ENCODE measurements at places on chromosomes 16 and 17.

- no peak for DNase-seq
These were observed 20.6 kb upstream of the CDH15 start for GRCh38 chr16:89150981-89151380.

- peak; percentile 62 for DNase-seq
These were observed 31.5 kb downstream of the SIAH1 start for GRCh38 chr16:48353565-48354163.

- DNase-seq, result peak; percentile 66
These were observed 27.8 kb upstream of the GHDC start for GRCh38 chr17:42221886-42222745.

GRCh38 chr16:70252355-70252988 lies 732 bp upstream of the EXOSC6 start:
- no peak for DNase-seq

DNA sequence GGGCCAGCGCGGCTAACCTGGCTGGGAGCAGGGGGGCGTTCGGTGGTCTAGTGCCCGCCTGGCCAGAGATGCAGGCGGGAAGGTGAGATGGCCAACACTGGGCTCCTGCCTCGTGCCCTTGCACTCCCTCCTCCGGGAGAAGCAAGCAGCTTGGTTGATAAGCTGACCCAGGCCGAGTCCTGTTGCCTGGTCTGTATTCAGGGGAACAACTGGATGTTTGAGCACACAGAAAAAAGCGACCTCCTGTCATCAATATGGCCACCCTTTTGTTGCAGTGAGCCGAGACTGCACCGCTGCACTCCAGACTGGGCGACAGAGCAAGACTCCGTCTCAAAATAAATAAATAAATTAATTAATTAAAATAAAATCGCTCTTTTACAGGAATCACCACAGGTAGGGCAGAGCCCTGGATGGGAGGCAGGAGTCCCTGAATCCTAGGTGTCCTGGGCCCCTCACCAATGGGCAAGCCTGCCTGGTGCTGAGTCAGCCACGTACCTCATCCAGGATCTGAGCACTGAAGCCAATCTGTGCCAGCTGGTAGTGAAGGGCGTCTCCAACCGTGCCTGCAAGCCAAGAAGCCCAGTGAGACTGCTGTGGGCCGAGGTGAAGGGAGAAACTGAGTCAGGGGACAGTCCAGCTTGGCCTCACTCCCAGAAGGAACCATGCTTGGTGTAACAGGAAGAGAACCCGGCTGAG lies 31.8 kb downstream of the HASPIN start:
- DNase-seq, result no peak

GRCh38 chr17:38416840-38417209 lies 11.4 kb upstream of the ARHGAP23 start:
- DNase-seq, result no peak

DNA sequence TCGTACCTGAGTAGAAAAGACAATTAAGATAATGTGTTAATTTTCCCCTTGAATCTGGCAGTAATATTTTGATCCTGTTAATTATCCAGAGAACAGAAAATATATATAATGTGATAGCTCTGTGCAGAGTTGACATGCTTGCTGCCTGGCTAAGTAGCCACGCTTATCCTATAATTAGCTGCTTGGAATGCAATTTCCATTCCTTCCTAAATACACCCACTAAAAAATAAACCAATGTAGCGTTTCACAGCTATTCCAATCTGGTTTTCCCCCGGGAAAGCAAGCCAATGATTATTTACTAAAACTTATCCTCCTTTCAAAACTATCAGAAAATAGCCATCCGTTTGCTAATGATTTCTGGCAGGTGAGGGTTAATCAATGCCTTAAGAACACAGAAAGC lies 134.5 kb upstream of the IRX5 start:
- DNase-seq, result no peak

DNA sequence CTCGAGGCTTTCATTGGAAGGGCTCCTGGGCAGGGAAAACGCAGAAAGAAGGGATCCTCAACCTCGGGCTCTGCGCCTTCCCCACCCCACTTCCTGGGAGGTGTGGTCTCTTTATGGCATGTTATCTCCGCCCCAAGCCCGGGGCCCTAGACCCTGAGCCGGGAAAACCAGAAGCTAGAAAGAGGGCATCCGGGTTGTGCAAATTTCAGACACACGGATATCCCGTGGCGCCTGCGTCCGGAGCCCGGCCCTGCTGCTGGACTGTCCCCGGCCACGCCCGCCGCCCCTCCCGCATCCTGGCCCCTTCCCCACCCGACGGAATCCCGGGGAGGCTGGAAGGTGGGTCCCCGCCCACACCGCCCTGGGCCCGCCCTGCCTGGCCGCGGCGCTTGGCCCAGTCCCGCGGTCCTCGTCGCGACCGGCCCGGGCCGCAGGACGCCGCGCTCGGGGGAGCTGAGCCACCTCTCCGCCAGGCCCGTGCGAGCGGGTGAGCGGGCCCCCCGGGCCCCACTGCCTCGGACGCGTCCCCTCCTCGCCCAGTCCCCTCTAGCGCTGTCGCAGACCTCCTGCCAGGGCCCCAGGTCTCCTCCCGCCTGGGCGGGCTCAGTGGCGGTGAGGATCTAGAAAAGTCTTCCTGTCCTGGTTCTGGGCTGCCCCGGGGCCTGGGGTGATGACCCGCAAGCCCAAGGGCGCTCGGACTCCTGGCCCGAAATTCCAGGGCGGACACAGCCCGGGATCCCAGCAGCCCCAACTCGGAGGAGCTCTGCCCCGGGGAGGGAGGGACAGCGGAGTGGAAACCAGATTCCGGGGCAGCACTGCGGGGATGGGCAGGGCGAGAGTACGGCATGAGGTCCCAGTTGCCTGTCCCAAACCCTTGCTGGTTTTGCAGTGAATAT lies at the start of gene SLC16A5:
Gene SLC16A5, plus strand, starts transcription at position 397 of the 896 bp plus-strand sequence. CDS start 5,683 bp downstream, outside the sequence.
- peak; percentile 31 for DNase-seq

DNA sequence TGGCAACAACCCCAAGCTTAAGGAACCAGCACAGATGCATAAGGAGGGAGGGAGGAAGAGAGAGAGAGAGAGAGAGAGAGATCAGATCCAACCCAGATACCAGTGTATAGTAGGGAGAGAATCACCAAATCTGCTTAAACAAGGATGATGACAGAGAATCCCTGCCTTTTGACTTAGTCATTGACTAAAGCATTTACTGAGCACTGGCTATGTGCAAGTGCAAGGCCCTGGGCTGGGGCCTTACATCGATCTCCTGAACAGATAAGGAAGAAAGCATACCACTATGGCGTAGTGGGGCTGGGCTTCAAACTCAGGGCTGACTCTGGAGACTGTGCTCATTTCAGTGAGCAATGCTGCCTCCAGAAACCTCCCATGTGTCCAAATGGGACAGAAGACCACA lies 15.8 kb downstream of the TSNAXIP1 start:
- DNase-seq, result no peak

- no peak for DNase-seq
These were observed 11.2 kb downstream of the CBFB start for GRCh38 chr16:67040166-67040565.

DNA sequence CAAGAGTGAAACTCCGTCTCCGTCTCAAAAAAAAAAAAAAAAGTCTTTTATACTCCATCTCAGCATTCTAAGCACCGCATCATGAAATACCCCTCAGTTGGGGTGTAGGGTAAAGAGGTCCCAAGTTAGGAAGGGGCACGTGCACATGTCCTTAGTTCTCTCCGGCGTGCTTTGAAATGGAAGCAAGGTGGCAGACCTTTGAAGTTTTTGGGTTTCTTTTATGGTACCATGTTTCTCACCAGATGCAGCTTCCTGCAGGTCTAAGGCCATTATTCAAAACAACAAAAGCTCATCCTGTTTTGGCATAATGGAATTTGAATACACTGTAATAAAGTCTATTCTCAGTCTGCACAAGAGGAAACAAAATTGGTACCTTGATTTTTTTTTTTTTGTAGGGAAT lies 9.6 kb downstream of the EMC8 start:
- DNase-seq, result no peak

DNA sequence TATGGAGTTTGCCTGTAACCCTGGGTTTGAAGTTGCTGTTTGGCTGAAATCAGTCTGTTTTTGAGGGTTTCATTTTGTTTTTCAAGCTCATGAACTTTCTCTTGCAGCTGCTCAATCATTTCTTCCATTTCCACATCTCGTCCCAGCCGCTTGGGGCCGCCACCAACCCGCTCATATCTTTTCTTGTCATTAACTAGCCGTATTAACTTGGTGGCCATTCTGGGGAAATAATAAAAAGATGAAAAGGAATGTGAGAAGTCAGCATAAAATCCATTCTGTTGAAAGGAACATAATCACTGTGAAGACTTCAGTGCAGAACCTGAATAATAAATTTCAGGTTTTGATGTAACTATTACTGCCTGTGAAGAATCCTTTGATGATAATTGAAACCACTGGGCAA lies 11.5 kb downstream of the RPGRIP1L start:
- DNase-seq, result no peak

GRCh38 chr17:32331243-32332040 lies 10.5 kb downstream of the C17orf75 start:
- DNase-seq, result no peak

- DNase-seq, result no peak
These were observed 53.8 kb upstream of the MTMR4 start for GRCh38 chr17:58568044-58568799.

DNA sequence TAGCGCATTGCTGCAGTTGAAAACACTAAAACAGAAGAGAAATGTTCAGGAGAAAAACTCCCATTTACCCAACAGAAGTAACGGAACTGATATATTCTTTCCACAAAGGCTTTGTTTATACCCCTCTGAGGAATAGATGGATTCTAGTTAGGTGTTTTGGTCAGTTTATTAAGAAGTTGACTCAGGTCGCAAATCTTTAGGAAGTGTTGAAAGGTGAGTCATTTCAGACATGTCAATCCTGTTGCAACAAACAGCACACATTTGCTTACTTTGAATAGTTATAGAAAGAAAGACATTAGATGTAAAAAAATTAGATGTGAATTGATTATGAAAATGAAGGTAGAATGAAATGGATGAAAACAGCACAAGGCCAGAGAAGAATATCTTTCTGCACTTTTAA lies 941.0 kb downstream of the KCNJ2 start:
- DNase-seq, result no peak

- peak; percentile 92 for DNase-seq
These were observed 853 bp upstream of the PDK2 start for GRCh38 chr17:50094243-50094752.

DNA sequence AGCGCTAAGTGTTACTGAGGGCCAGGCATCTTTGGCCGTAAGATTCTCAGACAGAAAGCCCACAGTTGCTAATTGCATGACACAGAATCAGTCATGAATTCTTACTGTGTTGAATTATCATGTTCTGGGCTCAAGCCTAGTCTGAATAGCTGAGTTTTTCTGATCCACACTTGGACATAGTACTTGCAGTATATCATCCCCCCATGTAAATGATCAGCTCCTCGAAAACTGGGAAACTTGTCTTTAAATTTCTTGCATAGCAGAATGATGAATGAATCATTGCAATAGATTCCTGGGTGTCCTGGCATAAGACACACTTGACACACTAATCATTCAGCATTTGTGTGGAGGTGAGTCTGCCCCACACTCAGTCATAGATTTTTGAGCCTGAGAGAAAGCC lies 2.2 kb downstream of the MLYCD start:
- DNase-seq, result no peak

DNA sequence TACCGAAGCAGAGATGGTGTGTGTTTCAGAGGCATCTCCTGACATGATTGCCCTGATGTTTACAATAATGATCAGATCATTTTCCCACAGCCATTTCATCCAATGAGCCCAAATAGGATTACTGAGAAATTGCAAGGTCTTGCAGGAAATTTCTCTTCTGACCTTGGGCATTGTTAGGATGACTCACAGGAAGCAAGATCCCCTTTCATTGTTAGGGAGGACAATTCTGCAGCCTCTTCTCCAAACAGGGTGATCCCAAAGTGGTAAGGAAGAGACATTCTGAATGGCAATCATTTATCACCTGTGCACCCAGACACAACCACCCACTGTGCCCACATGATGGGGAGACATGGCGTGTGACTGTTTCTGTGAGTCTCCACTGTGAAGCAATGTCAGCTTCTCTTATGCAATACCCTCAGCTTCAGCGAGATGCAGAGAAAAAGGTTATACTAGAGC lies 306.7 kb upstream of the XYLT1 start:
- DNase-seq, result no peak

GRCh38 chr17:72878975-72879660 lies 213.4 kb downstream of the SLC39A11 start:
- no peak for DNase-seq

DNA sequence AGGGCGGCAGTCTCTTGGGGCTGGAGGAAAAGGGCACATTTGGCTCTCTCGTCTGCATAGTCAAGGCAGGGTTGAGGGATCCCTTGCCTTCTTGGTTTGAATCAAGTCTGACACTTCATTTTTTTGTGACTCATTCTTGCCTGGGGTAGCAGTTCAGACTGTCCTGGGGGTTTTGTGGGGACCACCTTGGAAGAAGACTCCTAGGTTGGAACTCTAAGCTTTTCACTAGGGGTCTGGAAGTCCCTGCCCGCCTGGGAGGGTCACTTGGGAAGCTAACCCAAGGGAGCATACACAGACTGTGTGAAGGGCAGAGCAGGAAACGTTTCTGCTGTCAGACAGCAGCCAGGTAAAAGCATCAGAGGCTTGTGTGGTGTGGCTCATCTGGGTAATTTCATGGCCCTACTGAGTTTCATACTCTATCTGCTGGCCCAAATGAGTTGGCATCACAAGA lies 11.3 kb downstream of the YPEL2 start:
- DNase-seq, result no peak

DNA sequence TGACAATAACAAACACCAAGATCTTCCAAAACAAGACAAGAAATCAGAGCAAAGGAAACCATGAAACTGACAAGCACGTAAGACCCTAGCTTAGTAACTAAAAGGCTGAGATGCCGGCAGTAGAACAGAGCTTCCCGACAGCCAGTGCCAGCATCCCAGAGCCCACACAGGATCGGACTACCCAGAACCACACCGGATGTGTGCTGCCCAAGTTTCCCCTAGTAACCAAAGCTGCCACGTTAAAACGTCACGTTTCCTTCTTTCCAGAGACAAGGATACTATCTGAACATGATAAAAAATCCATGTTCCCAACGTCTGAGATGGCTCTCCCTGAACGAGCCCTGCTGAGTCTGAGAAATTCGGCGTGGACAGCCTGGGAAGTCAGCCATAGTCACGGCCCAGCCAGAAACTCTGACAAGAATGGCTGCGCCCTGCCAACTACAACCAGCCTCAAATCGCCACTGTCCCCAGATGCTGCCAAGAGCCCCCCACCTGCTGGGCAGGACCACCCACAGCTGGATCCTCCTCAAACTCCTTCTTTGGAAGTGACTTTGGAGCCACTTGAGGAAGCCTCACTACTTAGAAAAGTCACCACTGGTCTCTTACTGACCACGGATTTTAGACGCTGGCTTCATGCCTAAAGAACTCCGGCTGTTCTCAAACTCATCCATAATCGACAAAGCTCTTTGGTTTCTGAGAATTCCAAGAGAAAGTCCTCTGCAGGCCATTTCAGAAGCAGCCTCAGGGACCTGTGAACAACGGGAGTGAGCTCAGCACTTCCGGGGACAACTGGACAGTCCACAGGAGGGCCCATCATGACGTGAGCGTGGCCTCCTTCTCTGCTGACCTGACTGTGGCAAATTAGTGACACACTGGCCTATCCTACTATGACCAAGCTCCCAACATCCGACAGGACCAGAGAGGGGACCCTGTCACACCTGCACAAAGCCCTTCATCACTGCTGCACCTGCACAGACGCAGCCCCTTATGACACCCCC lies 16.7 kb downstream of the CCDC57 start:
- DNase-seq, result no peak

GRCh38 chr17:76353004-76353598 lies 615 bp downstream of the PRPSAP1 start:
- DNase-seq, result no peak

GRCh38 chr16:24322106-24322505 lies 66.0 kb downstream of the CACNG3 start:
- no peak for DNase-seq

- peak; percentile 13 for DNase-seq
These were observed 16.7 kb upstream of the SLC12A3 start for GRCh38 chr16:56848029-56848936.
